ENCODE measurements at places on chromosomes 2 and 18.
A peak's percentile ranks its signal among the peaks of the same experiment; 100 is the strongest.

DNA sequence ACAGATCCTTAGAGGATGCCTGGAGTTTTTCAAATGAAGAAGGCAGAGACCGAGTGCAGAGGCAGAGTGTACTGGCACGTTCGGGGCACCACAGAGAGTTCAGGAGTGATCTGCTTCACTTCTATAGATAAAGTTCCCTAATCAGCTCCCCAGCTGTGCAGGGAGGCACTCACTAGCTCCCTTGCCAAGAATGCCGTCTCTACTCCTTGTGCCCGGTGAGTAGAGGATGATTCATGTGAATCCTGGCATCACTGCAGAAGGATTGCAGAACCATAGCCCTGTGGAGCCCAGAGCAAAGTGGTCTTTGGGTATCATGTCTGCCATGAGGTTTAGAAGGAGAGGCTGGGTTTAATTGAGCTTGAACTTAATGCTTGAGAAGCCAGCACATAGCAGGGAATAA lies 510.1 kb upstream of the RAB6C start:
- DNase-seq, result no peak

GRCh38 chr18:74497778-74498177 lies 1.6 kb downstream of the CNDP2 start:
- DNase-seq, result no peak

DNA sequence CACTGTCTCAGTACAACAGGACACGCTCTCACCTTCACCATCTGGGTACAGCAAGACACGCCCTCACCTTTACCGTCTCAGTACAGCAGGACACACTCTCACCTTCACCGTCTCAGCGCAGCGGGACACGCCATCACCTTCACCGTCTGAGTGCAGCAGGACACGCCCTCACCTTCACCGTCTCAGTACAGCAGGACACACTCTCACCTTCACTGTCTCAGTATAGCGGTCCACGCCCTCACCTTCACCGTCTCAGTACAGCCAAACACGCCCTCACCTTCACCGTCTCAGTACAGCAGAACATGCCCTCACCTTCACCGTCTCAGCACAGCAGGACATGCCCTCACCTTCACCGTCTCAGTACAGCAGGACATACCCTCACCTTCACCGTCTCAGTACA lies 109.9 kb upstream of the CTDP1 start:
- DNase-seq, result no peak

DNA sequence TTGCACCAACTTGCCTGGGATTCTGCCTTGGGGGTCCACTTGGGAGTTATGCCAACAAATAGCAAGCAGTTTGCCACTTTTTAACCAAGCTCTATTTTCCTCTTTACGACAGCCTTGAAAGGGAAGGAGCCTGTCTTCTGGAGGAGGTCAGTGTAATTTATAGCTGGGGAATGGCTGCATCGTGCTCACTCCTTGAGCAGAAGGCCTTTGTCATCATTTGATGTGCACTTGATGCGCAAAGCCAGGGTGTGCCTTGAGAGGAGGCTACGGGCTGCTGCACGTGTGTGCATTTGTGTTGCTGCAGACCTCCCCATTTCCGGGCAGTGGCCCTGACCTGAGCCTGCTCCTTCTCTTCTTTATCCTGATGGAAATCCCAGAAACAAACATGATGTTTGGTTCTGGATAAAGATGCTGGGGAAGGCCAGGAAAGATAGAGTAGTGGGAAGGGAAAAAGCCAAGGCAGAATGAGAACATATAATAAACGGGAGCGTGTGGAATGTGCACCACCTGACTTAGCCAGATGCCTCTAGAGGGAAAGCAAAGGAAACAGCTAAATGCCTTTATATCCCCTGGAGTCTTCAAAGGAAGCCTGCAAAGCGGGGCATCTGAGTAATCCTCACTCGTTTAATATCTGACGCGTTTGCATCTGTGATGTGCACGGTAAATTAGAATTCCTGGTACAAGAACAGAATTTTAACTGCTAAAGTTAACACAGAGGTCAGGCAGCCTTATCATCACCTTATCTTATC lies 68.3 kb upstream of the ZNF521 start:
- no peak for DNase-seq

- DNase-seq, result no peak
These were observed 286.8 kb downstream of the MYCN start for GRCh38 chr2:16226943-16227664.

- DNase-seq, result no peak
These were observed 16.5 kb upstream of the TTC39C start for GRCh38 chr18:23998018-23998417.

GRCh38 chr2:64260093-64260803 lies 116.0 kb upstream of the PELI1 start:
- no peak for DNase-seq

- no peak for DNase-seq
These were observed 162.0 kb upstream of the HAAO start for GRCh38 chr2:42954227-42954962.

DNA sequence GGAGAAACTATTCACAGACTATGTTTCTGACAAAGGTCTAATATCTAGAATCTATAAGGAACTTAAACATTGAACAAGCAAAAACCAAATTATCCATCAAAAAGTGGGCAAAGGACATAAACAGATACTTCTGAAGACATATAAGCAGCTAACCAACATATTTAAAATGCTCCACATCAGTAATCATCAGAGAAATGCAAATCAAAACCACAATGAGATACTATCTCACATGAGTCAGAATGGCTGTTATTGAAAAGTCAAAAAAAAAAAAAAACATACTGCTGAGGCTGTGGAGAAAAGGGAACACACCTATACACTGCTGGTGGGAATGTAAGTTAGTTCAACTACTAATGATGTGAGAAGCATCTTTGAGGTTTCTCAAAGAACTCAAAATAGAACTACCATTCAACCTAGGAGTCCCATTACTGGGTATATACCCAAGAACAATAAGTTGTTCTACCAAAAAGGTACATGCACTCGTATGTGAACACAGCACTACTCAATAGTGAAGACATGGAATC lies 220.4 kb upstream of the TFPI start:
- no peak for DNase-seq

DNA sequence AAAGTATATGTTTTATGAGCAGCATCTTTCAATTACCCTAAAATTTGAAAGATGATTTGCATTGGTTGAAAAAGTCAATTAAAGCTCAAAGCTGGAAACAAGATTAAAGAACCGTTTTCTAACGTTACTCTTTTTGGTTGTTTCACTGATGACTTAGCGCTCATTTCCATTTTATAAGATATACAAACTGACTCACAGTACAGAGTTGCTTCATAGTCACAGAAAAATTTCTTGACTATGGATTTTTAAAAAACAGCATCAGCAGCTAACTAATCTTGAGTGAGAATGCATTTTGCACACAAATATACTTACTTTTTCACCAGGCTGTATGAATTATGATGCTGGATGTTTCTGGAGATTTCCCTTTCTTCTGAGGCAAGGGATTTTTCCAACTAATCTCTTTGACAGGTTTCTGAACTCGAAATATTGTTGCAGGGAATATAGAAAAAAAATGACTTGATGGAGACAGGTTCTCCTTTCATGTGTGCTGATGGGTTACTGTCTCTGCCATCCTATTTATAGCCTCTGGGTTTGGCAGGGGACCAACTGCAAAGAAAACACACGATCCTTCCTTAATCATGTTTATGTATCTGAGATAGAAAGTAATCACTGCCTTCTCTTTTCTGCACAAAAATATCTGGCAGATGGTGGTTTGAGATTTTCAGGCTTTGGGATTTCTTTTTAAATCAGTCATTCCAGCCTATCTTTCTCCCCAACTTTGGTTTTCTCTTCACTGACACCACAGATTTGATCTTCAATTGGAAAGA lies 129.4 kb upstream of the DAPL1 start:
- no peak for DNase-seq

GRCh38 chr2:600542-601386 lies 76.4 kb downstream of the TMEM18 start:
- peak; percentile 35 for DNase-seq

- DNase-seq, result no peak
These were observed 7.2 kb downstream of the AGAP1 start for GRCh38 chr2:235500761-235501672.

DNA sequence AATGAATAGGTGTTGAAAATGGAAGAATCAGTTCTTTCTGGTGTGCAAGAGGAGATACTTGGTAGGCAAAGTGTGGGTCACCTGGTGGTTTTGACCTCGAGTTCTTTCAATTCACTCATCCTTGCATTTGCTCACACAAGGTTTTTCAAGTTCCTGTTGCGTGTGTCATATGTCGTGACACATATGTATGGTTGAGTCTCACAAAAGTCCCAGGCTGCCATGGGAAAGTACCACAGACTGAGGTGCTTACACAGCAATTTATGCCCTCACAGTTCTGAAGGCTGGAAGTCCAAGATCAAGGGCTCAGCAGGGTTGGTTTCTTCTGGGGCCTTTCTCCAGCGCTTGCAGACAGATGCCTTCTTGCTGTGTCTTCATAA lies 64.4 kb downstream of the NCK2 start:
- DNase-seq, result no peak
